Hindlimb muscle (tissue), 1 donor: ENCODE measurements at places on chromosomes 6 and 20.

GRCh38 chr6:111795558-111795957 is 77.7 kb downstream of the FYN start:
- DNase-seq: no peak

DNA sequence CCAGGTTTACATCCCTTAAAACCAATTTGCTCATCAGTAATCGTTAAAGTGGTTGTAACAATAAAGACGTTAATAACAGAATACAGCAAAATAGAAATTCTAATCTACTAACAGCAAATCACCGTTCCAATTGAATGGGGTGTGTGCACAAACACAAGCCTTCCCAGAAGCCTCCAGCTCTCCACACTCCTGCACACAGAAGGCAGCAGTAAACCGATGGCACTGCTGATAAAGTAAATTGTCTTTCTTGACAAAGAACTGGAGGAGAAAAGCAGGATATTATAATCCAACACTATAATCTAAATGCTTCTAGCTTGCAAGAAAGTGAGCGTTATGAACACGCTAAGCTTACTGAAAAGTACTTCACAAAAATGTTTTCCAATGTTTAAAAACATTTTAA is 7.0 kb downstream of the ZNF217 start:
- DNase-seq: no peak

DNA sequence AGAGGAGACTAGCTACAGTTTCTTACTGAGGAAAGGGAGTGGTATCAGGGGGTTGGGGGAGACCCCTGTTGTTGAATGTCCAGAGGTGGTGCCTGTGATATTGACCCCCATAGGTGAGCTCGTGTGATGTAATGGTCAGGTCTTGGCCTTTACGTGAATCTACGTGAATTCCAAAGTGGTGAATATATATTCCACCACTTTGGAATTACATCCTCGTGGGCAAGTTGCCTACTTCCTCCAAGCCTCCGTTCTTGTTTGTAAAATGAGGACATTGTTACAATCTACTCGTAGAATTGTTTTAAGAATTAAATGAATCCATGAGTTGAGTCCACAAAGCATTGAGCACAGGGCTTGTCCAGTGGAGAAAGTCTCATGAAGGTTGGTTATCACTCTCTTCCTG is 47.3 kb downstream of the TSHZ2 start:
- DNase-seq: no peak

DNA sequence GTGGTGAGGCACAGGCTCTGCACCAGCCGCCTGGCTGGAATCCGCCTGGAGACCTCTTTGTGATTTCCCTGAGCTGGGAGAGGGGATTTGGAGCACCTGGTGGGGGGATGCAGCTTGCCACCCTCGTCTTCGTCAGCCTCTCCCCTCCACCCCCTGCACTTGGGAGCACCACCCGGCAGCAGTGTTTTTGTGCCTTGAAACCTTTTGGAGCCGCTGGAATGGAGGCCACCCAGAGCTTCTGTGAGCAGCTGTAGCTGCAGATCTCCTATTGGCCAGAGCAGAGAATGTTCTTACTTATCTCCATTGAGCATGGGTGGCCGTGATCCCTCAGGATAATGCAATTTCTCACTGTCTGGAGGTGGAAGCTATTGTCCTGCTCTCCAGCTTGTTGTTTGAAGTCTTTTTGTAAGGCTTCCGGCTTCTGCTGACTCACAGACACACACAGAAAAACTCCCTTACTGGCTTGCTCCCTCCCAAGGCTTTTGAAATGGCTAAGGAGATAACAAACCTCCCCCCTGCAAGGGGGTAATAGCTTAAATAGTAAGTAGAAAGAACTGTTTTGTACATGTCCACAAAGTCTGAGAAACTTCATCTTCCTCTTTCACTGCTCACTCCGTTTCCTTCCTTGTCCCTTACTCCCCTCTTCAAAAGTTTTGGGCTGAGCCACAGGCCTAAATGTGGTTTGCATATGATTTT is 271.2 kb downstream of the PRL start:
- no peak for DNase-seq

GRCh38 chr6:107869871-107870270 is 45.8 kb upstream of the SCML4 start:
- DNase-seq: no peak

- DNase-seq: no peak
Observed at GRCh38 chr6:26604026-26604425, 7.3 kb downstream of the ABT1 start.

DNA sequence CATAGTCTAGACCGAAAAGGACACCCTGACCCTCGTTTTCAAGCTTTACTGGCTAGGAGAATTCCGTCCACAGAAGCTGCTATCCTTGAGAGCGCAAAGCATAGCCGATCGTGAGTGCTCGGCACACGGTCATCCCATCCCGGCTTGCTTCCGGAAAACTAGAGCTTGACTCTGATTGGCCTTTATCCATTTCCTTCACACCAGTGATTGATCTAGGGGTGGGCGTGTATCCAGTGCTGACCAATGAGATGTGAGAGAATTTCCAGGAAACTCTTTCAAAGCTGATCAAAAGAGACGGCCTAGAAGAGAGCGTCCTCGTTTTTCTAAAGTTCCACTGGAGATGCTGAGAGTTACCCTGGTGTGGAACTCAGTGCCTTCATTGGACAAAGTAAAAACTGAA is 41.0 kb upstream of the NFATC2 start:
- no peak for DNase-seq

GRCh38 chr6:142725024-142725770 is 219.8 kb downstream of the HIVEP2 start:
- no peak for DNase-seq

DNA sequence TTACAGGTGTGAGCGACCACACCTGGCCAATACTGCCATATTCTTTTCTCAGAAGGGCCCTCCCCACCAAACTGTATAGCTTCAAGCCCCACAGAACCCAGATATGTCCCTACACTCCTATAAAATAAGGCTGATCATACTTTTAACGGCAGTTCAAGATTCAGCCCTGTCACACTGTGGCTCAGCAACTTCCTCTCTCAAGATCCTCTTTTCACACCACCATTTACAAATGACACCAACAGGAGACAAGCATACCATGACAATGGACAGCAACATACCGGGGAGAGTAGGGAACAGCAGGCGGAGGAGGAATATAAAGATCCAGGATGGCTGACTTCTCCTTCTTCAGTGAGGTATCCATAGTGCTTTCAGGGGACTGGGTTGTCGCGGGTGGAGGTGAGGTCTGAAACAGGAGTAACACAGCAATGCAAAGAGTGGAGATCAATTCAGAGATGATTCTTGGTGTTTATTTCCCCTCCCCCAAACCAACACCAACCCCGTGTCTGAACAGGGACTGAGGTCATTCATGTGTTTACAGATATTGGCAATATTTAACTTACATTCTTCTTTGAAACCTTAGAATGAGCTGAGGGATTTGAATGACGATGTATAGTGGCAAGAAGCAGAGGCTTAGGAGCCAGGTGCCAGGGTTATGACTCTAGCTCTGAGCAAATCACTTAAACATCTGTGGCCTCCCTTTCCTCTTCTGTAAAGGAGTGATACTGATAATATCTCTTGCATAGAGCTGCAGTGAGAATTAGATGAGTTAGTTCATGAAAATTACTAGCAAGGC is 57.6 kb upstream of the IPCEF1 start:
- no peak for DNase-seq

- DNase-seq: no peak
Observed at GRCh38 chr6:21992178-21992967, 304.5 kb downstream of the PRL start.

- DNase-seq: peak; percentile 54
Observed at GRCh38 chr20:62219992-62220665, at the start of gene HRH3. TSS of gene HRH3 (minus strand) at chr20:62220278. CDS start at chr20:62219970, 308 bp downstream.

GRCh38 chr6:154164397-154164796 is 125.4 kb downstream of the OPRM1 start:
- DNase-seq: peak; percentile 82

- peak; percentile 31 for DNase-seq
Observed at GRCh38 chr6:148758492-148758891, 11.7 kb downstream of the UST start.

DNA sequence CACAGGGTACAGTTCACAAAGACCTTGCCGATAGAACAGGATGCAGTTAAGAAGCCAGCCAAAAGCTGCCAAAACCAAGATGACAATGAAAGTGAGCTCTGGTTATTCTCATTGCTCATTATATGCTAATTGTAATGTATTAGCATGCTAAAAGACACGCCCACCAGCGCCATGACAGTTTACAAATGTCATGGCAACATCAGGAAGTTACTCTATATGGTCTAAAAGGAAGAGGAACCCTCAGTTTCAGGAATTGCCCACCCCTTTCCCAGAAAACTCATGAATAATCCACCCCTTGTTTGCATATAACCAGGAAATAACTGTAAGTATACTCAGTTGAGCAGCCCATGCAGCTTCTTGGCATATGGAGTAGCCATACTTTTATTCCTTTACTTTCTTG is 748.7 kb downstream of the QKI start:
- DNase-seq: no peak

DNA sequence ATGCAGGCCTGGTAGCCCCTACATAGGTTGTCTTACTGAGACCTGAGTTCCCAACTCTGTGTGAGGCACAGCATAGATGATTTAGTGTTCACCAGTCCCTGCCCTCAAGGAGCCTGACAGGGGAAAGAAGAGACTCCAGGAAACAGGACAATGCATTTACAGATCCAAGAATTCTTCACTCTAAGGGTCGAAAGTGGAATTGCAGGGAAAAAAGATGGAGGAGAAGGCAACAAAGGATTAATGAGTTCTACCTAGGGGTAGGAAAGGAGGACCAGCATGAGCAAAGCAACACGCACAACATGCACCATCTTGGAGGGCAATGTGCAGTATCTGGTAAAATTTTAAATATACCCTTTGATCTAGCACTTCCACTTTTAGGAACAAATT is 5.9 kb downstream of the SPAG4 start:
- DNase-seq: no peak

GRCh38 chr6:154830771-154831170 is 97.6 kb downstream of the SCAF8 start:
- no peak for DNase-seq

DNA sequence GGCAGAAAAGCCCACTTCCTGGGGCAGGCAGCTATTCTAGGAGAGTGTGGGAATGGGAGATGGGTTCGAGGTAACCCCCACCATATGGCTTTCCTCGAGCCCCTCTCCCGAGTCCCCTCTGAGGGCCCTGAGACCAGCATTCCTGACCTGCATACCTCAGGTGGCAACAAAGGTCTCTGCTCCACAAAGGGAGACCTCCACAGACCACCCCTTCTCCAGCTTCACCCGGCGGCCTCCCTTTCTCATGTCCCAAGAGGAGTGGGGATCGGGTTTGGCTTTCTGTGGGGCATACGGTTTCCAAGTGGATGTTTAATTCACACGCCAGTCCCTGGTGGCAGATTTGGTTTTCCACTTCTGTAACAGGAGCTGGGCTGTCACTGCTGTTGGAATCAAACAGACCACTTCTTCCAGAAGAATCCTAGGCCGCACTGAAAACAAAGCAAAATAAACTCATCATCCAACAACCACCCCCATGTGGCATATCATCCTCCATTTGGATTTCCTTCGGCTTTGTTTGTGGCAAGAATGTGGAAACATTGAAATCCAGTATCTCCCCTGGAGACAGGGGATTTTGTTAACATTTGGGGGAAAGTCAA is 83.2 kb downstream of the DLL1 start:
- DNase-seq: no peak
